Endothelial cell (in vitro differentiated cells): ENCODE measurements at places on chromosomes 13 and 19. TPM values are rescaled to one million over a fixed set of nuclear protein-coding genes. Genes with fewer than 3 reads are reported as not detected.

Gene RPS16
- 2,151 TPM for total RNA-seq

Gene PDS5B
- 72.3 TPM for total RNA-seq

Gene EDDM13
- total RNA-seq: not detected

Gene IGFL2
- not detected for total RNA-seq

Gene PTH2
- total RNA-seq: not detected

Gene ZNF433
- total RNA-seq: 0.21 TPM

Gene CCL25
- total RNA-seq: not detected

Gene EXOC3L2
- 5.5 TPM for total RNA-seq

Gene TTC9B
- total RNA-seq: 1.1 TPM

Gene PGLYRP1
- 0.54 TPM for total RNA-seq

DNA sequence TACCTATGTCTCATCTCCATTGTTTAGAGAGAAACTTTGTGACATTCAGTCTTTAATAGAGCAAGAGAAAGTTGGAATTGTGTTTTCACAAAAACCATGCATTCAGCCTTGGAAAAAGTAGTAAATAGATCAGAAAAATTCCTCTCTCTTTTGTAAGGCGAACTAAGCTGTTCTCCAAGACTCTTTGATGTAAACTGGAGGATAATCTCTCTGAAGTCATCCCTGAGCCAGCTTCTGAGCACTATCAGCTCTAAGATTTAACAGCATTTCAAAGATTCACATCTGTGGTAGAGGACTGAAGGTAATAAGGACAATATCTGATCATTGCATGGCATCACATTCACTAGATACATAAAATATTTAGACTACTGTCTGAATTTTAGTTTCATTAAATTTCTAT lies 904.6 kb upstream of the ATXN8OS start:
- no peaks in the 10 kb centered on the region for H3K36me3 ChIP-seq
- no peak overlapping the region for H3K4me3 ChIP-seq
- H3K27me3 ChIP-seq: no peaks in the 10 kb centered on the region
- no peaks in the 10 kb centered on the region for H3K4me1 ChIP-seq
- no peak for DNase-seq
- no peak overlapping the region for H3K27ac ChIP-seq

GRCh38 chr13:102688306-102688973 lies 6.4 kb downstream of the METTL21C start:
- peaks cover 16% of the 10 kb centered on the region for H3K4me1 ChIP-seq
- peak overlapping the region; percentile 83 for H3K27ac ChIP-seq
- peak overlapping the region; percentile 25 for H3K4me3 ChIP-seq
- DNase-seq: no peak
- H3K36me3 ChIP-seq: no peaks in the 10 kb centered on the region
- no peaks in the 10 kb centered on the region for H3K27me3 ChIP-seq

GRCh38 chr19:33273065-33273736 lies 29.1 kb downstream of the CEBPA start:
- peaks cover 6% of the 10 kb centered on the region for H3K36me3 ChIP-seq
- no peak overlapping the region for H3K4me3 ChIP-seq
- H3K4me1 ChIP-seq: peaks cover 13% of the 10 kb centered on the region
- H3K27me3 ChIP-seq: peaks cover 6% of the 10 kb centered on the region
- H3K27ac ChIP-seq: peak overlapping the region; percentile 61

GRCh38 chr19:28494461-28494860 lies 718.5 kb downstream of the UQCRFS1 start:
- H3K36me3 ChIP-seq: no peaks in the 10 kb centered on the region
- H3K27me3 ChIP-seq: no peaks in the 10 kb centered on the region
- H3K4me1 ChIP-seq: peaks cover 2% of the 10 kb centered on the region
- no peak overlapping the region for H3K4me3 ChIP-seq
- no peak overlapping the region for H3K27ac ChIP-seq

- no peaks in the 10 kb centered on the region for H3K27me3 ChIP-seq
- no peaks in the 10 kb centered on the region for H3K4me1 ChIP-seq
Observed at GRCh38 chr19:10551698-10552301, 8.1 kb downstream of the ATG4D start.

DNA sequence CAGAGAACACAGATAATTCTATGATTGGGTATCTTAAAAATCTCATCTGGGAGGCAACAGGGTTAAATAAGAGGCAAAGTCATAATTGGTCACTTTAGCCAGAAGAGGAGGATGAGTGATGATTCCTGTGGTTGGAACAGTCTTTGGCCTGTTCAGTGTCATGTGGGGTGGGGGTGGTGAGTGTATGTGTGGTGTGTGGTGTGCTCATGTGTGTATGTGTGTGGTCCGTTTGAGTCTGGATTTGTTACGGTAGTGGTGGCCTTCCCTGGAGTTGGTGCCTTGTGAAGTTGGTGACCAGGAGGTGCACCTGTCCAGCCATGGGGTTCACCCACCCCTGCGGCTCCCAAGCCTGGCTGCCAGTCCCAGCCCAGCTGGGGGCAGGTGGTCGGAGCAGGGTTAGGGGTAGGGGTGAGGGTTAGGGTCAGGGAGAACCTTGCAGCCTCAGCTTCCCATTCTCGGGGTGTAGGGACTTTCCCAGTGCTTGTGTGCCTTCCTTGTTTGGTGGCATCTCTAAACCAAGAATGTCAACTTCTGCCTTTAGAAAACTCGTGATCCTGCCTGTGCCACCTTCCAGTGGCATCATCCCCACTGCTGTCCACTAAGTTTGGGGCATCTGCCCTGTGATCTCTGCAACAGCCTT lies 97.5 kb downstream of the RAB20 start:
- peak overlapping the region; percentile 88 for H3K27ac ChIP-seq
- peaks cover 27% of the 10 kb centered on the region for H3K27me3 ChIP-seq
- peaks cover 80% of the 10 kb centered on the region for H3K36me3 ChIP-seq
- H3K4me3 ChIP-seq: peak overlapping the region; percentile 84
- peaks cover 2% of the 10 kb centered on the region for H3K4me1 ChIP-seq

DNA sequence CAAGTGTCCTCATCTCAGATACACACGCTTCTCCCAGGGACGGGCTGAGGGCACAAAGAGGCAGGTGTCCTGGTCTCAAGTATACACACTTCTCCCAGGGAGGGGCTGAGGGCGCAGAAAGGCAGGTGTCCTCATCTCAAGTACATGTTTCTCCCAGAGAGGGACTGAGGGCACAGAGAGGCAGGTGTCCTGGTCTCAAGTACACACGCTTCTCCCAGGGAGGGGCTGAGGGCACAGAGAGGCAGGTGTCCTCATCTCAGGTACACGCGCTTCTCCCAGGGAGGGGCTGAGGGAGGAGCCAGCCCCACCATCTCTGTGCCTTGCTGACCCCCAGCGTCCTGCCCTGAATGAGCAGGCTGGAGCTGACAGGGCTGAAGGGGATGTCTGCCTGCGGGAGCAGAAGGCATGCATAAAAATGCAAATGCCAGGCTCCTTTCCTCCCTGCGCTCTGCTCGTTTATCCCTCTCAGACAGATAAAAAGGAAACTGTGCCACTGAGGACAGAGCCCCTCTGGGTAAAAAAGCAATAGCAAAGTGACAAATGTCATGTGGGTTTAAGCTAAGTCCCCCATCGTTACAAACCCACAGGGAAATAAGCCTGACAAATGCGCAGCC lies 96.1 kb upstream of the UQCRFS1 start:
- H3K27me3 ChIP-seq: peaks cover 4% of the 10 kb centered on the region
- H3K27ac ChIP-seq: no peak overlapping the region
- no peak for DNase-seq
- no peak overlapping the region for H3K4me3 ChIP-seq
- H3K36me3 ChIP-seq: no peaks in the 10 kb centered on the region

DNA sequence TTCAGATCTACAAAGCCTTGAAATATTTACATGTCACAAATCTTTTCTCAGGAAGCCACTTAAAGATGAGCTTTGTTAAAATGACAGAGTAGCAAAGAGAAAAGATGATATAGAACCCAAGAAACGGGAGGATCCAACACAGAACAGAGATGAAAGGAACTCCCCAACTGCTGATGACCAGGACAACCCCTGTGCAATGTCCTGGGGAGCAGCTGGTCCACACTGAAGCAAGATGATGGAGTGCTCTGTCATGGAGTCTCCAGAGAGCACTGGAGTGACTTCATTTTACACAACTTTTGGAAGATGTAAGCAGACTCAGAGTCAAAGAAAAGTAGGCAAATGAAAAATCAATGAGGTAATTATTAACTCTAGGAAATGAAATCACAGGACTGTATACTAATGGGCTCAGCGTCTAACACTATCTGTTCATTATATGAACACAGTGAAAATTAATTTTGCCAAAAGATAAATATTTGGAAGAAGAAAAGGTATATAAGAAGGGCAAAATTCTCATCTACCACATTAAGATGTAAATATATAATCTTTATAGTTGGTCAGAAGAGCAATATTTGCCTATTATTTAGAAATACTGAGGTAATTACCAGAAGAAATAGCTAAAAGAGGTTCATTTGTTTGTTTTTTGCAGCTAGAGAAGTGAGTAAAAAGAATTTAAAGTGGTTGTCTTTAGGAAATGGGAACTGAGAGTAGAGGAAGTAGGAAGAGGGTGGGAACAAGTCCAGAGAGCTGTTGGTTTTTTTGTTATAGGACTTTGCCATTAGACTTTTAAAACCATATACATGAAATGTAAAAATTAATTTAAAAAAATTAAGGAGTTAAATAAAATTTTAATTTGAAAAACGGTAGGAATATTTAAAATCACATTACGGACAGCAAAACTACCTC lies 30.5 kb downstream of the MTRF1 start:
- H3K36me3 ChIP-seq: no peaks in the 10 kb centered on the region
- no peak for DNase-seq
- H3K27me3 ChIP-seq: no peaks in the 10 kb centered on the region
- peaks cover 23% of the 10 kb centered on the region for H3K4me1 ChIP-seq
- H3K27ac ChIP-seq: peak overlapping the region; percentile 55

GRCh38 chr13:78709028-78709427 lies 50.1 kb upstream of the OBI1 start:
- no peaks in the 10 kb centered on the region for H3K36me3 ChIP-seq
- H3K4me1 ChIP-seq: no peaks in the 10 kb centered on the region
- DNase-seq: no peak
- no peak overlapping the region for H3K27ac ChIP-seq

GRCh38 chr13:111659219-111659775 lies 338.9 kb downstream of the TEX29 start:
- H3K4me1 ChIP-seq: peaks cover 21% of the 10 kb centered on the region
- no peak overlapping the region for H3K27ac ChIP-seq
- DNase-seq: no peak

DNA sequence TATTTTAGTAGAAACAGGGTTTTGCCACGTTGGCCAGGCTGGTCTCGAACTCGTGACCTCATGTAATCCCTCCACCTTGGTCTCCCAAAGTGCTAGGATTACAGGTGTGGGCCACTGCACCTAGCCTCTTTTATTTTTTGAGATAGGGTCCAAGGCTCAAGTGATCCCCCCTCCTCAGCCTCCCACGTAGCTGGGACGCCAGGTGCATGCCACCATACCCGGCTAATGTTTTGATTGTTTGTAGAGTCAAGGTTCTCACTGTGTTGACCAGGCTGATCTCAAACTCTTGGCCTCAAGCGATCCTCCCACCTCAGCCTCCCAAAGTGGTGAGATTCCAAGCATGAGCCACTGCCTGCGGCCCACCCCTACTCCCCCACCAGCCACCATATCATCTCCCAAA lies 6.3 kb downstream of the SLC7A9 start:
- no peaks in the 10 kb centered on the region for H3K4me1 ChIP-seq
- H3K27me3 ChIP-seq: peaks cover 3% of the 10 kb centered on the region
- DNase-seq: no peak
- no peak overlapping the region for H3K27ac ChIP-seq

DNA sequence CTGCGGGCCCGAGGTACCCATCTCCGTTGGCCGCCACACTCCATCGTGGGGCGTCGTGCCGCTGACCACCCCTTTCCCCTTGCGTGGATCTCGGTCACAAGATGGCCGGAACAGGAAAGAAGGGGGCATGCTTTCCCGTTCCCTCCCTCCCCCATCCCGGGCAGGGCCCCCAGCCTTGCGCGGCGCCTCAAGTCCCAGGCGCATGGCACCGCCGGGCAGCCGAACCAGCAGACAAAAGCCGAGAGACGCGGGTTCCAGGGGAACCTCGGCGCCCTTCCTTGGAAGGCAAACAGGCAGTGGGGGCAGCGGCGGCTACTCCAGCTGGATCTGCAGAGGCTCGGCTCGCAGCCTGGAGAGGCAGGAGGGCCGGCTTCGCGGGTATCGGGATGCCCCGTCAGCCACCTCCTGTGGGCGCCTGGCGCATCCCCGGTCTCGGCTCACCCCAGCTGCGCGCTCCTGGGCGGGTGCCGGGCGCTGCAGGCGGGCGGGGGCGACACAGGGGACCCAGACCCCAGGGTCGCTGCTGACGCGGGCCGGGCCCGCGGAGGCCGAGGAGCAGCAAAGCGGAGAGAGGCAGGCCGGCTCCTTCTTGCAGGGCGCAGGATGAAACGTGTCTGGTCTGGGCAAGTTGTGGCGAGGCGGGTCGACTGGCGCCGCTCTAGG lies 439 bp downstream of the DZIP1 start:
- peak overlapping the region; percentile 92 for H3K4me3 ChIP-seq
- H3K27ac ChIP-seq: peak overlapping the region; percentile 64
- peak; percentile 57 for DNase-seq
- H3K36me3 ChIP-seq: peaks cover 12% of the 10 kb centered on the region
- H3K27me3 ChIP-seq: peaks cover 12% of the 10 kb centered on the region

DNA sequence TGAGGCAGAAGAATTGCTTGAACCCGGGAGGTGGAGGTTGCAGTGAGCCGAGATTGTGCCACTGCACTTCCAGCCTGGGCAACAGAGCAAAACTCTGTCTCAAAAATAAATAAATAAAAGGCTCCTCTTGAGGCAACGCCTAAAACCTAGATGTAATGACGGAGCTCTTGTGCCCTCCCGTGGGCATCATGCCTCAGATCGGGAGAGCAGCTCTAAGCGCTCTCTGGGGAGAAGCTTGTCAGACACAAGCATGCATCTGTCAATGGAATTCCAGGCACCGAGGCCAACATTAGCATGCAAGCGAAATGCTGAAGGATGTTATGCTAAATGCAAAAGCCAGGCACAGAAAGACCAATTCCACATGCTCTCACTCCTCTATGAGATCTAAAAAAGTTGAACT lies 45.6 kb upstream of the MRI1 start:
- H3K36me3 ChIP-seq: peaks cover 5% of the 10 kb centered on the region
- no peak for DNase-seq
- H3K4me1 ChIP-seq: no peaks in the 10 kb centered on the region
- no peaks in the 10 kb centered on the region for H3K27me3 ChIP-seq
- H3K4me3 ChIP-seq: no peak overlapping the region

DNA sequence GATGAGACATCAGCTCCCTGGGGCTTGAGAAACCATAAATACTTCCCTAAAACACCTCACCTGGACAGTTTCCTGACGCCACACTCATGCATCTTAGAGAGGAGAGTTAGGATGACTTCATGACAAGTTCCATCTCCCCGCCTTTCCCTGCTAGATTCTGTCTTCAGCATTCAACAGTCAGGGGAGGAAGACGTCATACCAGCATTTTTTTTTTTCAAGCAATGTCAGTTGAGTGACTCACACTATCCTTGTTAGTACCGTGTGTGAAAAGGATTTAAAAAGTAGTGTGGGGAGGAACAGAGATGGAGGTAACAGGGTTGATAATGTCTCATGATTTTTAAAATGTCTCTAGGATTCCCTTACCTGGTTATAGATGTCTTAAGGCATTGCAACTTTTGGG lies at the start of gene OR7D2:
OR7D2 (plus strand) TSS at position 79 of the 400 bp plus-strand sequence. CDS start 6,803 bp downstream, outside the sequence.
- no peaks in the 10 kb centered on the region for H3K36me3 ChIP-seq
- no peak for DNase-seq
- no peaks in the 10 kb centered on the region for H3K4me1 ChIP-seq

GRCh38 chr13:98981369-98982080 lies 3.7 kb upstream of the DOCK9 start:
- H3K4me3 ChIP-seq: no peak overlapping the region
- H3K27ac ChIP-seq: peak overlapping the region; percentile 62
- H3K27me3 ChIP-seq: no peaks in the 10 kb centered on the region
- H3K4me1 ChIP-seq: peaks cover 87% of the 10 kb centered on the region
- H3K36me3 ChIP-seq: no peaks in the 10 kb centered on the region
- no peak for DNase-seq
